SK-N-DZ (cell line): ENCODE measurements at places on chromosomes 12 and 14.

DNA sequence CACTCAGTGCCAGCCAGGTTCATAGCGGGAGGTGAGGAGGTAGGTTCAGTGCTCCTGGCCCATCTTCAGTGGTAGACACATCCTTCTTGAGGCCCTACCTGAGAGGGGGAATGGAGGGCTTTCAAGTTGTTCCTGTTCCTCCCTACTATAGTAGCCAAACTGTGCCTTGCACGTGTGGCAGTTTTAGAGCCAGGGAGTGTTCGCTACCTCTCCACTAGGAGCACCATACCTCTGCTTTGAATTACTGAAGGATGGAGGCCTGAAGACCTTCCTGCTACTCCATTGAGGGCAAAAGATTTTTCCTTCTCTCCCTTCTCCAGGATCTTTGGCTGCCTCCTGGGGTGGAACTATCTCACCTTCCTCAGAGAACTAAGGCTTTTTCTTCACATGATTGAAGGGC is 5.9 kb upstream of the ALG10 start:
- DNase-seq: no peak

- no peak for DNase-seq
These were observed 24.0 kb upstream of the IRF2BPL start for GRCh38 chr14:77052281-77053044.

DNA sequence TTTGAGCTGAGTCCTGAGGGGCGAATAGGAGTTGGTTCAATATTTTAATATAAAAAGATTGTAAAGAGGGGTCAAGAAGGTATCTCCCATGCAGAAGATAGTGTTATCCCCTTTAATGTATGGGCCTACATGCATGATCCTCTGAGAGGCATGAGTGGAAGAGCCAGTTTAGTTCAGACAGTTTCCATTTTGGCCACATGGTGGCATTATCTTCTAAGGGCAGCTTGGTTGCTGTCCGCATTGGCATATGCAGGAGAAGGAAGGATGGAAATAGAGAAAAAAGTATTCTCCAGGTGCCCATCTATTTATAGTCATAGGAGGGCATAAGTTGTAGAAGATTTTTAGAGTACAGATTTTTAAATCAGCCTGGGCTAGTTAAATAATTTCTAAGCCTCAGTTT is 5.4 kb downstream of the SAMD4A start:
- DNase-seq: no peak

DNA sequence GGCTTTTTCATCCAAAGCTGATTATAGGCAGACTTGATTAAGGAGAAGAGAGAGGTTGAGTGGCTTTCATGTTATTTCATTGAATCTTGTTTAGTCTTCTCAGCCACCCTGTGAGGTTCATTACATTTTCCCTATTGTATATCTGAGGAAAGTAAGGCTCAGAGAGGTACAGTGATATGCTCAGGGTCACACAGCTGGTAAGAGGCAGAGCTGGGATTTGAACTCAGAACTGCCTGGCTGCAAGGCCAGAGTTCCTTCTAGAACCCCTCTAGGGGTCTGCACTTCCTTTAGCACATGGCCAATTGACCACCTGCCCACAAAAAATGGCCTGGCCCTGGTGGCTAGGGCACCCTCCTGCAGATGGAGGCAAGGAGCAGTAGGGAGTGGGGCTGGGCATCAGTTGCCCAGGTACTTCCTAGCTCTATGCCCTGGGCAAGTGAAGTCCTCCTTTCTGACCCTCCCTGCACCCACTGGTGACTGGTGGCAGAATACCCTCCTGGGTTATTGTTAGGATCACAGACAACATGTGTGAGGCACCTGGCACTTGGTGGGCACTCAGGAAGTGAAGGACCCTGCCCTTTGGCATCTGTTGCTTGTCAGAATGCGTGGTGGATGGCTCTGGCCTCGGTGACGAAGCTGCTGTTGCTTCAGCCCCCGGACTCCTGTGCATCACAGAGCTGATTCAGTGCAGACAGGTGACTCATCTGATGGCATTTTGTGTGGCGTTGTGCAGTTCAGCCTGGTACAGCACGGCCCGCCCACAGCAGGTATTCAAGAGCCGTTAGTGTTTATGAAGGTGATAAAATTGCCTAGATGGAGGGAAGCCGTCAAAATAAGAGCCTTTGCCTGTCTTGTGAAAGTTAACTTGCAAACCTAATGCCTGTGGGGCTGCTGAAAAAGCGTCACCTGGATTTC is 115.8 kb downstream of the SLC25A47 start:
- DNase-seq: no peak

DNA sequence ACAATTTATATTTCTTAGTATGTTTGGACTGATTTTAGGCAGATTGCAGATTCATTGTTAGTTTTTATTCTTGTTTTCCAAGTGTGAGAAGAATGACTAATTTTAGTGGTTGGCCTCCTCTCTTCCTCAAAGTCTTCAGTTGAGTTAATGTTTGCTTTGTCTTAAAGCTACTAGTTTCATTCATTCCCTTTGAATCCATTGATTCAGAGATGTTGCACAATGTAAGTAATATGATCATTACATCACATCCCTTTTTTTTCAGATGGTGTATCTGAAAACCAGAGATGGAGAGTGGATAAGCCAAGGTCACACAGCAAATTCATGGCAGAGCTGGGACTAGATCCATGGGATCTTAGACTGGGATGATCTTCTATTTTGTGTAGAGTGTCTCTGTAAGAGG is 577.5 kb downstream of the BCL11B start:
- no peak for DNase-seq

- no peak for DNase-seq
These were observed 84.0 kb downstream of the ITPK1 start for GRCh38 chr14:93031505-93032315.

DNA sequence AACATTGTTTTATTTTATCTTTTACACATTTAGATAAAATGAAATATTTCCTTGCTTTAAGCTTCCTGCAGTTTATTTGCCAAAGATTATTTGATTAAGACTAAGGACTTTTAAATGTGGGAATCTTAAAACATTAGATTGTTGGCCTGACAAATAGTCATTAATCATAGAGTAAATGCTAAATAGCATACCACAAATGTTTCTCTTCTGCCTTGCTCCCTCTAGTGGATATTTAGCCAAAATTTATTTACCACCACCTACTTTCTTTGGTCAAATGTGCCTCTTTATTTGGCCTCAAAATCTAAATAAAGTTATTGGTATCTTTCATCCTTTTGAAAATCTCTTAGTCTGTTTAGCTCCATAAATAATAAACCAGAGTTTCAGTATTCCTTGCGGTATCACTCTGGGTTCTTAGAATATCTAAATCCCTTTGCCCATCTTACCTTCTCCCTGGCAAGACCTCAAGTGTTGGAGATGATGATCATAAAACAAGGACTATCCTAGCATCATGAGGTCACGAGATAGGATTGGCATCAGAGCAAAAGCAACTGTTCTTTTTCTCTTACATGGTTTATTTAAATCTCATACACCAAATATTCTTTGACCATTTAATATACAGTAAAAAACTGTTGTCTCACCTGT is 150.6 kb upstream of the AEBP2 start:
- DNase-seq: peak; percentile 35

DNA sequence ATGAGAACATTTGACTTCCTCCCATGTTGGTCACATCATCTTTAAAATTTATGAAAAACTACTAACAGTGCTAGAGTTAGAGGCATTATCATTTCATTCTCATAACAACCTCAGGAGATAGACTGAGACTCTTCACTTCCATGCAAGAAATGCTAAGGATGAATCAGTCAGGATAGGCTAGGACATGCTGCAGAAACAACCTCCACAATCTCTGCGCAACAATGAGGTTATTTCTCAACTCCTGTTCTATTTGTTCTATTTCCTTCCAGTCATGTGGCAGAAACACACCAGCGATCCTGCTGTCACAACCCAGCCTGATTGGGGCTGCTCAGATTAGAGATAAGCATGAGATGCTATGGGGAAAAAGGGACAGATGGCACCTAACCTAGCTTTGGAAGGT is 49.0 kb upstream of the TMEM263 start:
- DNase-seq: peak; percentile 33

DNA sequence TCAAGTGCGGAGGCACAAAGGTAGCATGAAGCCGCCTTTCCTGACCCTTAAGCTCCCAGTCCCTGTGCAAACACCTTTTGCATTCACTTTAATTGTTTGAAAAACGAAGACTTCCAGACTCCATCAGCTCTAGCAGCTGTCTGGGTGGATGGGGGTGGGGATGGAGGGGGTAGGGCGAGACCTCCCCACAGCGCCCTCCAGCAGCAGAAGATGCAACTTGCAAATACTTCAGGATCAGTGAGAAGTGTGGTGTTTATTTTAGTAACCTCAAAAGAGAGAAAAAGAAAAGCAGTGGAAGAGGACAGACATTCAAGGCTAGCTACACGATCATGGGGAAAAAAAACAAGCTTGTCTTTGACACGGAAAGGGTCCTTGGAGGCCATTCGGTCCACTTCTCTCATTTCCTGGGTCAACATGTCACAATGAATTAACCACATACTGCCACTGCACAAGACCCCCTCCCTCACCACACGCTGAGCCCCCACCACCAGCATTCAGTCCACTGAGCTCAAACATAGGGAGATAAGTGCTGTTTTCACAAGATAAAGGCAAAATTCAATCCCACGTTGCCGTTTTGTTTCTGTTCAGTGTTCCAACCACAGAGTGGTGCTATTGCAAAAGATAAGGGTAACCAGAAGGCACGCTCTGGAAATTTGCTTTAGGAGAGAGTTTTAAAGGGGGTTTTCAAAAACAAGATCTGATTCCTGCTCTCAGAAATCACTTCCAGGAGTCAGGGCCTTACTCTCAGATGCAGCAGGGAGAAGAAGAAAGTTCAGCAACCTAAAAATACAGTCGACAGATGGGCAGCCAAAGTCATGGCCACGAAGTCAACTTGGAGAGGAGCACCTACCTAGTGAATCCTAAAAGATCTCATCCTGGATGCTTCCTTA is 3.3 kb upstream of the NTF3 start:
- DNase-seq: no peak

DNA sequence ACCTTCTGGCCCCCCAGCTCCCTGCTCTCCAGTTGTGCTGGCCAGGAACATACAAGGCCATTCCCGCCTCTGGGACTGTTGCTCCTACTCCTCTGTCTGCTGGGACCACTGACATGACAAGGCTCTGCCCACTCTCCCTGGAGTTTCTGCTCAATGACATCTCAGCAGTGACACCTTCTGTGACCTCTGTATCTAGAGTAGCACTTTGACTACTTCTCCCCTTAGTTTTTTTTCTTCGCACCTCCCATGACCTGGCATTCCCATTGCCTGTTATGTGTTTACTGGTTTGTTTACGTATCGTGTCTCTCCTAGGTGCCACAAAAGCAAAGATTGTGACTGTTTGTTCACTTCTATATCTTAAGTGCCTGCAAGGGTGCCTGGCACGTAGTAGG is 40.1 kb upstream of the TMEM263 start:
- DNase-seq: no peak

DNA sequence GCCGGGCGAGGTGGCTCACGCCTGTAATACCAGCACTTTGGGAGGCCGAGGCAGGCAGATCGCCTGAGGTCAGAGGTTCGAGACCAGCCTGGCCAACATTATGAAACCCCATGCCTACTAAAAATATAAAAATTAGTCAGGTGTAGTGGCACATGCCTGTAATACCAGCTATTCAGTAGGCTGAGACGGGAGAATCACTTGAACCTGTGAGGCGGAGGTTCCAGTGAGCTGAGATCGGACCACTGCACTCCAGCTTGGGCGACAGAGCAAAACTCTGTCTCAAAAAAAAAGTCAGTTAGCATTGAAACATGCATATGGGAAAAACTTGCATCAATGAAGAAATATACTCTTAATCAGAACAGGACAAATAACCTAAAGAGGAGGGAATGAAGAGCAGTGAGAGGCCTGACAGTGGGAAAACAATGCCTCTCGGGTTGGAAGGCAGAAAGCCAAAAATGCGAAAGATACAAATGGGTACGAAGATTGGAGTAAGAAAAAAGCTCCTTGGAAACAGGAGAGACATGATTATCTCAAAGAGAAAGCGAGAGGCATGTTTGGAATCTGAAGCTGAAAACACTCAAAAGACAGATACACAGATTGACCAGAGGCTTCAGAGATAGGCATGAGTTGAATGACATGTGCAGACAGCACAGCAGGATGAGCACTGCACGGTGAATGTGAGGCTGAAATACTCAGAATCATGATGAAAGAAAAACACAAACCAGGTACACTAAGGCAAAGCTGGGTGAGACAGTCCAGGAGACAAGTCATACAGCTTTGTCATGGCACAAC is 30.6 kb downstream of the RESF1 start:
- DNase-seq: no peak

- no peak for DNase-seq
These were observed 26.8 kb downstream of the RGS6 start for GRCh38 chr14:71959055-71959454.

DNA sequence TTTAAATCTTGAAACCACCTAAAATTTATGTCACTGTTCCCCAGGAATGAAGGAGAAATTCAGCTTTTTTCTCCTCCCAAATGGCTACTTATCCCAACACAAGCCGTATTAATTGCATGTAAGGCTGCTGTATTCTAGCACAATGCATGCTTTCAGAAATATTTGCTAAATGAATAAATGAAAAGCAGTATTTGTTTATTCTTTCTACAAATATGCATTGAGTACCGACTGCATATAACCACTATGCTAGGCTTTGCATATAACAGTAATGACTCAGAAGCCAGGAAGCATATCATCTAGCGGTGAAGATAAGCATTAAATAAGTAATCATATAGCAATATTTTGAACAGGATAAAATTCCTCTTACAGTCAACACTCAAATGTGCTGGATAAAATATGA is 5.7 kb upstream of the LRR1 start:
- no peak for DNase-seq

DNA sequence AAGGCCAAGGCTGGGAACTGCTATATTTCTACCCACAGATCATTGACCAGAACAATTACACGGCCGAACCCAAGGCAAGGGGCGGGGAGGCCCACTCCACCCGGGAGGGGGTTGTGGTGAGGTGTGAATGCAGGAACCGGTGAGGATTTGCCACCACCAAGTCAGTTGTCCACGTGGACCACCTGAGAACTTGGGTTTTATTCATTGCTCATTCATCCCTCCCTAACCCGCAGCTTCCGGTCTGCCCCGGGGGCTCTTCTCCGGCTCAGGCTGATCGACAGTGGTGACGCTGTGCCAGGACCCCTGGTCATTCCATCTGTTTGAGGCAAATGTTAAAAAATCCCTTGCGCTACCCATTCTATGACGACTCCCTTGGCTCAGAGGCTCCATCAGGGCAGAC is 127.7 kb upstream of the RTL1 start:
- DNase-seq: no peak

- DNase-seq: no peak
These were observed 387.9 kb downstream of the DAD1 start for GRCh38 chr14:22200977-22201605.
